Pons (tissue), 1 donor: ENCODE measurements at places on chromosomes 6 and 20.

DNA sequence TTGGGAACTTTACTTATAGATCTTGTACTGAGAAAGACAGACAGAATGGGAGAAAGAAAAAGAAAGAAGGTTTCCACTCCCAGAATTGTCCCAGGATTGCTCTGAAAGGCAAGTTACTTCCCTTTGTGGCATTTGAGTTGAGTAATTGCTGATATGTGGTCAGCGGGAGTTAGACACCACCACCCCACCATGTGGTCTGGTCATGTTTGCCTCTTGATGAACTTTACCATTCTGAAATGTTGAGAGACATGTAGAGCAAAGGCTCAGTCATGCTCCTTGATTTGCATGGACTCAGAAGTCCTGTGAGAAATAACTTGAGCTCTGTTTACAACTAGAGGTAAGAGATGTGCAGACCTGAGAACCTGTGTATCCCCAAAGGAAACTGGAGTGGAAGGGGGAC, 17.1 kb downstream of the TCF21 start:
- DNase-seq: no peak

- DNase-seq: peak; percentile 33
Observed at GRCh38 chr6:14025160-14025559, 92.4 kb upstream of the CD83 start.

GRCh38 chr20:20130399-20130798, 78.1 kb downstream of the CFAP61 start:
- DNase-seq: no peak

DNA sequence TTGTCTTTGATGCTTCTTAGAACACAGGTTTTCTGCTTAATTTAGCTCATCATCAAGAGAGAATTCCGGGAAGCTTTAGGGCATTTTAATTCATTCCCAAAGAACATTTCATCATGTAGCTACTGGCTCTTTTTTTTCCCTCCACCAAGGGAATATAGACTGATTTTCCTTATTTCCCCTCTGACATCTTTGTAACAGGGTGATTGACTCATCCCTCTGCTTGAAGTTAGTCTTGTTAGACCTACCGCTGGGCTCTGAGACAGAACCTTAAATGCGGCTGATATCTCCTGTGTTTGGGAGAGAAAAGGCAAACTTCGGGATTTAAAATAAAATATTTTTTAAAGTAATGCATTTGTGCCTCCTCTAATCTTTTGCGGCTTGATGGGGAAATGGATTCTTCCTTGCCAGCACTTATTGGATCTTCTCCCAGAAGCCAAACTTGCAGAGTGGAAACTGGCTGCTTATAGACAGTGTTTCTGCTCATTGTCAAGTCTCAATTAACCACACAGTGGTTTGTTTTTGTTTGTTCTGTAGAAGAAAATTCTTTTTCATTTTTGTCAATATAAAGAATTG, 272.7 kb upstream of the PLCB4 start:
- peak; percentile 14 for DNase-seq

- DNase-seq: no peak
Observed at GRCh38 chr6:71902261-71902660, 15.9 kb downstream of the RIMS1 start.

DNA sequence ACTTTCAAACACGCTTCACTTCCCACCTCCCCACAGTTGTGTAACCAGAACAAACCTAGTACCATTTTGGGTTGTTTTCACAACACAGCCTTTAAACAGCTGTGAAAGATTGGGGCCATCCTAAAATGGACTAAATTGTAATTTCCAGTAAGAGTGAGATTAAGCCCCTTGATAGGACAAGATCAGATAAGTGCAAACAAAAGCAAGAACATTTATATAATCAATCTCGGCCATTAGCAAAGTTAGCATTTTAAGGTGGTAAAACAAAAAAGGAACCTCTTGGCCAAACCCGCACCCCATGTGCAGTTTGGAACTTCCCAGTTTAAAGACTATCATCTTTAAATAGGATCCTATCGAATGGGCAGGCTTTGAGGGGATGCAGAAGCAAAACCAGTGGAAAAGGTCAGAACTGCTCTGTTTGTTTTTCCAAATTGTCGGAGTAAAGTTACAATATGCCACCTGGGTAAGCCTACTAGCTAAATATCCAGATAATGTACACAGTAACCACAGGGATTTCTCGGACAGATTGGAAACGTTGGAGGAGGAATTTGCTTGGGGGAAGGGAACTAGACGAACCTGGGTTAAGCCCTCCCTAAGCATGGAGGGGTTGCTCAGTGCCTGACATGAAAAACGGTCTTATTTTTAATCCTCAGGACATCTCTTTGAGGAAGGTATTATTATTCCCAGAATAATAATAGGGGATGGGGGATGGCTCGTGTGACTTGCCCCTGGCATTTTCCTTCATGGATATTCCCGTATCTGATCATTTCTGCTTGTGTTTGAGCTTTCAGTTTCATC, 159.8 kb upstream of the SALL4 start:
- DNase-seq: no peak

DNA sequence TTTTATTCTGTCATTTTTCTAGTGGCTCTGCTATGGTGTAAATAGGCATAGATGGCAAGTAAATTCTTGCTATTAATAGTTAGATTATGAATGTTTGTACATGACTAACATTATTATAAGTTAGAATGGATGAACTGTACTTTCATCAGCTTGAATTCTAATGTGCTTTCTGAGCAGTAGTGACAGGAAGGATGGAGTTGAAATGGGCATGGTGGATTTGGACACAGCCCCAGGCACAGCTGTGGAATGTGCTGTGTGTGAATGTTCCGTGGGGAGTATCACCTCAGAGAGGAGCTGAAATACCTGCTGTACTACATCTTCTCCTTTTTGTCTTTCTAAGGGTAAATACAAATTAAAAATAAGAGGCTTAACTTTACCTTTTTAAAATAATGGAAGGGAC, 66.8 kb downstream of the FBXO5 start:
- no peak for DNase-seq

GRCh38 chr6:39599973-39600372, 125.2 kb downstream of the KIF6 start:
- no peak for DNase-seq

- no peak for DNase-seq
Observed at GRCh38 chr20:38192323-38192885, 27.3 kb upstream of the TGM2 start.

DNA sequence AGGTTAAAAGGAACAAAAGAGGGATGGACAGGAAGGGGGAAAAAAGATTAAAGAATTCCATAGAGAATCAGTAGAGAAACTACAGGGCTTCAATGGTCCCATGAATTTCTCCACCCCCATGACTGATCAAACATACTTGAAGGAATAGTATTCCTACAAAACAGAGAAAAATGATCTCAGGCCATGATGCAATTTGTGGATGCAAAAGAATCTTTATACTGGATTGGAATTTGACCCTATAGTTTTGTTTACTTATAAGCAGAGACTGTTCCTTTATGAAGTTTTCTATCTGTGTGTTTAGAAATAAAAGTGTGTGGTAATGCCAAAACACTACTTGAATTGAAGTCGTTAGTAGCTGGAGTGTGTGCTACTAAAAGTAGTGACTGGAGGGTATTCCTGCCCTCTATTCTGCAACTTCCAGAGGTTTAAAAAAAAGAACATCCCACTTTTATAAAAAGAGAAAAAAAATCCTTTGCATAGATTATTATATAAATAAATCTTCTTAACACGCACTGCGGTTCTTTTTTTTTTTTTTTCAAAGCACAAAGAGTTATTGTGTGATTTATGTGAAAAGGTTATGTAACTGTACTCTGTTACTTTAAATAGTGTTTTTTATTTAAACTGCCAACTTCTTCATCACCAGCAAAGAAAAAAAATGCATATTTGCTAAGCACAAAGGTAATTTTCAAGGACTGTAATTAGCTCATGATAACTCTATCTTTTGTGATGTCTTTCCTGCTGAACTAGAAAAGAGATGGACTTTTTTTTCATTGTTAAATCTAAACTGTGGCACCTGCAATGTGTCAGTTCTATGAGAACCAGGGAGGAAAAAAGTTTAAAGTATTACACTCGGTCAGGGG, 214.5 kb upstream of the CITED2 start:
- no peak for DNase-seq

DNA sequence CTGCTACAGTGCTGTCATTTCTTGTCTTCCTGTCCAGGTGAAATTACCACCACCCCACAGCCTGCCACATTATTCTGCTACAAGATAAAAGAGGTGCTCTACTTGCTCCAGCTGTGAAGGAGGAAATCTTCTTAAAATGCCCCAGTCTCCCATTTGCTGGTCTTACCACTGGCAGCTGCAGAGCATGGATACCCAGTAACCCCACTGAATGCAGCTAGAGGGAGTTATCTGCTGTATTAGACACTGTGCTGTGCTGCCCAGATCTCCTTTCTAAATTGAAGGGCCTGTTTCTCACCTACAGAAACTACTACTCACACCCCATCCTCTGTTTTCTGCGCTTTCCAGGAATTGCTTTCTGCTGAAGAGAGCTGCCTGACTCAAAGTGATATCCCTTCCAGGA, 517.8 kb downstream of the PKHD1 start:
- DNase-seq: no peak

GRCh38 chr6:156658966-156659821, 118.0 kb upstream of the ARID1B start:
- DNase-seq: no peak

GRCh38 chr6:145895802-145896201, 68.4 kb downstream of the SHPRH start:
- DNase-seq: no peak

DNA sequence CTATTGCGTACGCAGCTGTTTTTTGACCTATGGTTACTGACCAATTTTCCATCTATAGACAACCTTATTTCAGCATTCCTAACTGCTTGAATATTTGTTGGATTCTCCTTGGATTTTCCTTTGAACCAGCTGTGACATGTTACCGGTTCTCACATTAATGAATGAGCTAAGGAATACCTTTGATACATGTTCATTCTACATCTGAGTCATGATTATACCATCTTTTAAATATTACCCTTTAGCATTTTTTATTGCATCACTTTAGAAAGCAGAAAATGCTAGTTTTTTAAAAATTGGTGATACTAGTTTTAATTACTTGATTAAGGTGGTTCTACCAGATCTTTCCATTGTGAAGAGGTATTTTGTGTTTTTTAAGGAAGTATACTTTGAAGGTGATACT, 1.9 kb upstream of the IGF2R start:
- no peak for DNase-seq

DNA sequence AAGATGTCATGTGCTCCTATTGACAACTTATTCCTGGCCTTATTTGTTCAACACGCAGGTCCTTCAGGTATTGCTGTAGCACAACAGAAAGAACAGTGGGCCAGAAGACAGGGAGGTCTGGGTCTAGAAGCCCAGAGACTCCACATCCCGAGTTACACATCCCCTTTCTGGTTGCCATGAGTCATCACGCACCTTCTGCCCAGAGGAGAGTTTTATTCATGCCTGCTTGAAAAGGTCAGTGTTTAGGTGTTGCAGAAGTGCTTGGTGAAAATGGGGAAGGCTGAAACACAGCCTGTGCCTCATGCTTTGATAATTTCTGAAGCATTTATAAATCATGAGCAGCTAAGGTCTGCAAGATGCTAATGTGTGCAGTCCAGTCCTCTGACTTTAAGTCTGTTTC, 256.4 kb downstream of the GMPR start:
- no peak for DNase-seq

GRCh38 chr6:156348424-156348823, 428.8 kb upstream of the ARID1B start:
- DNase-seq: no peak

DNA sequence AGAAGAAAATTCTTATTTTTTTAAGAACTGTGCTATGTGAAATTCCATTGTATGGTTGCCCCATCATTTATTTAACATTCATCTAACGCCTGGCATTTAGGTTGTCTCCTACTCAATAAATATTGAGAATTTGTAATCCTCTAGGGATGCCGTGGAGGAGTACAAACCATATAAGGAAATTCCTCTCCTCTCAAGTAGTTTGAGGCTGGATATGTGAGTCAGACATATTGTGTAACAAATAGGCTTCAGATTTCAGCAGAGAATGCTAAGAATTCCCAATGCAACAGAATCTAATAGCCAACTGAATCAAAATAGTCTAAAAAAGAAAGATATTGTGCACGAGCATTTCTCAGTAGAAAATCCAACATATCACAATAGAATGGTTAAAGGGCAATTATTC, 174.7 kb downstream of the OTOR start:
- no peak for DNase-seq

DNA sequence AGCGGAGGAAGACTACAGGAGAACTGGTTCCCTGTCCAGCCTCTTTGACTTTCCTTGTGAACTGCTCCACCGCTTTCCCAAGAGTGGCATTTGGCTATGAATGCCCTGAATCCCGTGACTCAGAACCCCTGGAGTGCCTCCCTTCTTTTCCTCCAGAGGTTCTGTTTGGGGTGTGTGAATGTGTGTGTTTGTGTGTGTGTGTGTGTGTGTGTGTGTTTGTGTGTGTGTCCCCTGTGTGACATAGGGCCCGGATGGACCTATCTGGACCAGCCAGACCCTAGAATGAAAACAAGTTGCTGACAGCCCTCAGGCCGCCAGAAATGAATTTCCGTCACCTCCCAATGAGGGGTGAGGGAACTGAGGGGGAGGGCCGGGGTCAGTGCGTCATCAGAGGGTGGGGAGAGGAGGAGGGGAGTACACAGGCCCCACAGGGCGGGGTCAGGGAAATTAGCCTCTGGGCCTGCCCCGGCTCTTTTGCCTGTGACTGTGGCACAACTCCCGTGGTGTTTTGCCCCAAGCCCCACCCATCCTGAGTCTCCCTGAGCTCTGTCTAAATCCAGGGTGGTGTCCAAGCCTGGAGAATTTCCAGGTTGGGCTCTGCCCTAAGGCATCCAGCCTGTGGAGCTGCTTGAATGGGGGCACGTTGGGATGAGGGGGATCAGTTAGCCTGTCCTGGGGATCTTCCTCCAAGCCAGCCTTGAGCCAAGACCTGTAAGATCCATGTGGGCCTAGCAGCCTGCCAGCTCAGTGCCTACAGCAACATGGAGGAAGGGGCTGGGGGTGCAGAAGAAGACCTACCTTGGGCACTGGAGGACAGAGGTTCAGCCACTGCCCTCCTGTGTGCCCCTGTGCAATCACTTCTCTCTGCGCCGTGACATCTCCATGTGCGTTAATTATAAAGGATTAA, 15.2 kb upstream of the MRPS18A start:
- DNase-seq: peak; percentile 10

- DNase-seq: no peak
Observed at GRCh38 chr20:22430154-22430745, 154.1 kb downstream of the FOXA2 start.
